AG04449 (cell line): ENCODE measurements at places on chromosomes 13 and 19.

GRCh38 chr19:41868120-41868988, 8.3 kb downstream of the RPS19 start:
- no peak for DNase-seq

GRCh38 chr13:39035799-39036198, 2.1 kb downstream of the PROSER1 start:
- DNase-seq: no peak

GRCh38 chr19:7740682-7741054, 6.7 kb downstream of the CD209 start:
- no peak for DNase-seq

DNA sequence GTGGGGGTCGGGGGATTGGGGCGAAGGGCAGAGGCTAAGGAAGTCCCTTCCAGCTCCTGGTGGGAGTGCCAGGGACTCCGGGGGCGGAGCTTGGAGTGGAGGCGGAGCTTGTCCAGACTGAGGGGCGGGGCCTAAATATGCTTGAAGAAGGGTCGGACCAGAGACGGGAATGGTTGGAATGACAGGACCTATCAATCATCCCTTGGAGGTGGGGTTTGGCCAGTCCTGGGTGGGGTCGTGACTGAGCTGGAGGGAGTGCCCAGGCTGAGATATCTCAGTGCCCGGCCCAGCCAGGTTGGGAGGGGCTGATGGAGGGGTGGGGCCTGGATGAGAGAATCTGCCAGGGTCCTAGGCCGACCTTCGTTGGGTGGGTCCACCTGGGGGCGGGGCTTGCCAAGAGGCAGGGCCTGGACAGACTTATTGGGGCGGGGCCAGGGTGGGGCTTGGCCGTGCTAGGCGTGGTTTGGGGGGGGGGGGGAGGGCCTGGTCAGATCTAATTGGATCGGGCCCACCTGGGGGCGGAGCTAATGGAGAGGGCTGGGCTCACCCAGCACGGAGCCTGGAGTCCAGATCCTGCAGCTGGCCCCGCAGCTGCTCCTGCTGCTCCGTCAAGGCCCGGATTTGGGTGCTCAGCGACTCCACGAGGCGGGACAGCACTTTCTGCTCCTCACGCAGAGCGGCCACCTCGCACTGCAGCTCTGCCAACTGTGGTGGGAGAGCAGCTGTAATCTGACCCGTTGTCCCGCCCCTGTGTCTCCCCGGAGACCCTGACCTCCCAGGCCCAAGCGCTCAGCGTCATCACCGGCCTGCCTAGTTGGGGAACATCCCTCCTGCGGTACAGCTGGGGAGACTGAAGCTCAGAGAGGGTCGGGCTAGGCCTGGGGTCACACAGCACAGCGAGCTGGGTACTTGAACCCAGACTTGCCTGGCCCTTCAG, 2.6 kb upstream of the WIZ start:
- no peak for DNase-seq

GRCh38 chr13:111969551-111970135, 97.3 kb upstream of the SOX1 start:
- no peak for DNase-seq

- DNase-seq: no peak
These were observed 118.8 kb downstream of the NUFIP1 start for GRCh38 chr13:44870456-44870929.

DNA sequence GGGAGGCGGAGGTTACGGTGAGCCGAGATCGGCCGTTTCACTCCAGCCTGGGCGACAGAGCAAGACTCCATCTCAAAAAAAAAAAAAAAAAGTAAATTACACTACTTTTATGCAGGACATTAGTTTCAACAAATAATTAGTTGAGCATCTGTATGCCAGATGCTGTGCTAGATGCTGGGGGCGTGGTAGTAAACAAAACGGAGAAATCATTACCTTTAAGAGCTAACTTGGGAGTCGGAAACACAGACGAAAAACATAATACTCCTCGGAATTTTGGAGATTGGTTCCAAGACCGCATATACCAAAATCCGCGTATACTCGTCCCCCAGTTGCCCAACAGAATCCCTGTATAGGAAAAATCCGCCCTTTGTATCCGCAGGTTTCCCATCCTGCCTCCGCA, 1.3 kb upstream of the DUS3L start:
- DNase-seq: no peak

DNA sequence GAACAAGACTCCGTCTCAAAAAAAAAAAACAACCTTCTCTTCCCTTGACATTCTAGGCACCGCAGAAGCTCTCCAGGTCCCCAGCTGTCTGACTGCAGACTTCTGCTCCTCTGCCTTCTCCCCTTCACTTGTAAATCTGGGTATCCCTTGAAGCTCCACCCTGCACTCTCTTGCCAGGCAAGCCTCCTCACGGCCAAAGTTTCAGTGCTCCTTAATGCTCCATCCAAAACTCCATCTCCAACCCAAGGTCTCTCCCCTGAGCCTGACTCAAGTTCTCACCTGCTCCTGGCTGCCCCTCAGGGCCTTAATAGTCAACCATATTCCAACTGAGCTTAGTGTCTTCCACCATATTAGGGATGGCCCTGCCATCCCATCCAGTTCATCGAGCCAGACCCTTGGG, 1.4 kb upstream of the CLDND2 start:
- no peak for DNase-seq

GRCh38 chr13:86877441-86877840, 793.7 kb upstream of the SLITRK5 start:
- no peak for DNase-seq

DNA sequence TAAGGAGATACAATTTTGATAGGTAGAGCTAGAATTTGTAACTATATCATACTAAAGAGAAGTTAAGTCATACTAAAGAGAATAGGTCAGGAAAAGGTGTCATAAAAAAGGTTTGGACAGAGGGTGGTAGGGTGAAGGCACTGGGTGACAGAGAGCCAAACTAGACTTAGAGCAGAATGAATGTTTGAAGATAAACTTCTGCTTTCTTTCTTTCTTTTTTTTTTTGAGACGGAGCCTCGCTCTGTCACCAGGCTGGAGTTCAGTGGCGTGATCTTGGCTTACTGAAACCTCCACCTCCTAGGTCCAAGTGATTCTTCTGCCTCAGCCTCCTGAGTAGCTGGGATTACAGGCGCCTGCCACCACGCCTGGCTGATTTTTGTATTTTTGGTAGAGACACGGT, 44.1 kb downstream of the TM9SF2 start:
- DNase-seq: no peak

DNA sequence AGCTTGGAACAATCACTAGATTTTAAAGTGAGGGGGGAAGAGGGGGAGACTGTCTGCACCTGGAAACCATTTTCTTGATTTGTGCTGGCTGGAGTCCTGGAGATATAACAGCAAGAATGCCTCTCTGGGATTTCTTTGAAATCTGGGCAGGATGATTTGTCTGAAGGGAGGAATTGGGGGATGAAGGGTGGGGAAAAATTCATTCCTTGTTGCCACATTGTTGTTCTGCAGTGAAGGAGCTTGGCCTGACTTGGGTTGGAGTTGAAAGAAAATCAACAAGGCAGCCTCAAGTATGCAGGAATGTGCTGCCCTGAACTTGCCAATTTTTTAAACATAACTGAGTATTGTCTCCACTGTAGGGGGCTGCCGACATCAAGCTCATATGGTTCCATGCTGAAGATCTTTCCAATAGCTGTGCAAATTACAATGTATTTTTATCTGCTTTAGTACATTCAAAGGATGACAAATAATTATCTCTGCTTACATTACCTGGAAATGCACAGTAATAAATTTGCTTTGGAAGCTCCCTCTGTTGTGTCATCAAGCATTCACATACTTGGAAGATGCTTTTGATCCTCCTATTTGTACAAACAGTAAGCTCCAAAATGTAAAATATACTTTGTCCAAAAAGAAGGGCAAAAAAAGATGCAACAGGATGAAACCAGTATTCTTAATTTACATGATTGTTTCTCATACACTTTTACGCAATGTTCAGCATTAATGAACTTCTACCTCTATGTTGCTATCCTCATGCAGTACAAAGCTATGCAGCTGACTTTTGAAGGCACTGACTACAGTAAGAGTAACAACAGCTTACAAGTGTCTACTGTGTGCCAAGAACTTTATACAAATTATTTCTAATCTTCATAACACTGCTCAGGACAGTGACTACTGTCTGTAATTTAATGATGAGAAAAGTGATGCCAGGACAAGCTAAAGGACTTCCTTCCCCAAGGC, 627.9 kb upstream of the KLF12 start:
- DNase-seq: peak; percentile 59

DNA sequence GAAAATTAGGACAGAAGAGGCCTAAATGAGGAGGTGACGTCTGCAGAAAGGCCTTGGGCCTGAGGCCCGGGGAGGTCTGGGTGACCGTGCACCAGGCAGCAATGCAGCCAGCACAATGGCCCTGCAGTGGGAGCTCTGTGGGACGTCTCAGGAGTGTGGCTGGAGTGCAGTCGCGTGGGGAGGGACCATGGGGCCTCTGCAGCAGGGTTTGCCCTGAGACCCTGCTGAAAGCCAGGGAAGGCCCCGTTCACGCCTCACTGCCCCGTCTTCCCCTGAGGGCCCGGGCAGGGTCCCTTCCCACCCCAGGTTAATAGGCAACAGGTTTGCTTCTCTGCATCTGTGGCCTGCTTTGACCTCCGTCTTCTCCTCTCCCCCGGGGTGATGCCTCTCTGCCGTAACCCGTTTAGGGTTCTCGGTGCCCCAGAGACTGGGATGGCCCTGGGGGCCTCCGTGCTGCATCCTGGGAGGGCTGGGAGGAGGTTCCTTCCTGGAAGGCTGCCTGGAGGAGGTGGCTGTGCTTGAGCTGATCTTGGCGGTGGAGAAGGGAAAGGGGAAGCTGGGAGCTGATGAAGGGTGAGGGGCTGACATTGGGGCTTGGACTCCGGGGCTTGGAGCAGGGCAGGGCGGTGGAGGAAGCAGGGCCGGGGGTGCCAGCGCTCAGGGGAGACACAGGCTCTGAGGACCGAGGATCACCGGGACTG, 9.7 kb downstream of the PALM start:
- no peak for DNase-seq

GRCh38 chr19:43776286-43776685, 4.5 kb downstream of the KCNN4 start:
- DNase-seq: no peak

DNA sequence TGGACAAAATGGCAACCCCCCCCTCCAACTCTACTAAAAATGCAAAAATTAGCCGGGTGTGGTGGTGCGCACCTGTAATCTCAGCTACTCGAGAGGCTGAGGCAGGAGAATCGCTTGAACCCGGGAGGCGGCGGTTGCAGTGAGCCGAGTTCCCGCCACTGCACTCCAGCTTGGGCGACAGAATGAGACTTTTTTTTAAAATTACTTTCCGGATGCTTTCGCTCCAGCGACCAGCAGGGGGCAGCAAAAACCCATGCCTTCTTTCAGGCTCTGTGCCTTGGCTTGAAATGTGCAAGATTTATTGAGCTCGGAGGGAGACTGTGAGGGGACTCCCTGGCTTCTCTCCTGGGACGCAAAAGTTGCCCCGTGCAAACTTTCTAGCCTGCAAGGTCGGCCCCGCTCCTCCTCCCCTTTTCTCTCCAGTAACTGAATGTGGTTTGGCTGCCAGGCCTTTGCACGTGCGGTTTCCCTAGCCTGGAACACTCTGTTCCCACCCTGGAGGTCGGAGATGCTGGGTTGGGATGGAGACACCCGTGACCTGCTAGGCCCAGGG, 61.4 kb upstream of the NFIC start:
- DNase-seq: no peak

DNA sequence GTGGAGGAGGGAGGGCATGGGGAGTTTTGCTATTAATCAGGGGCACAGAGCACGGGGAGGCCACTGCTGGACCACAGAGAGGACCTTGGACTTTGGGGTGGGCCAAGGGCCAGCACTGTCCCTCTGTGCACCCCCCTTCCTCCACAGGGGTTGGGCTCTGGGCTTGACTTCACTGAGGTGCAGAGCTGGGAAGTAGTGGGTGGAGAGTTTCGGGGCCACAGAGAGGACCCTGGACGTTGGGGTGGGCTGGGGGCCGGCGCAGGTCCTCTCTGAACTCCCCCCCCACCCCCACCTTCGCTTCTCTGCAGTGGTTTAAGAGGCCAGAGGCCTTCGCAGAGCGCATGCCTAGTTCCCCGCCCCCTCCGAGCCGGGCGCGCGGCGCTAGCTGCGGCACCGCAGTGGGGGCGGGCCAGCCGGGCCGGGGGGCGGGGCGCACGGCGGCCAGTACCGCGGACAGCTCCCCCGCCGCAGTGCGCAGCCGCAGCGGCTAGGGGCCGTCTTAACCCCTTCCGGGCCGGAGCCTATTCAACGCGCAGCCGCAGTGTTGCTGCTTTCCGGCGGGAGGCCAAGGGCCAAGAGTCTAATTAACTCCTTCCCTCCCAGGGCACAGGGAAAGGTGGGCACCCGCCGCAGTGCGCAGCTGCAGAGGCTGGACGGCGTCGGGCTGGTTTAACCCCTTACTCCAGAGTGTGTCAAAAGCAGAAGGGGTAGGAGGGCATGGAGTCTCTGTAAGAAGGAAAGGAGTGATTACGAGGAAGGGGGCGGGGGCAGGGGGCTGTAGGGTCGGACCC, 3.7 kb downstream of the KCNC3 start:
- no peak for DNase-seq

- DNase-seq: no peak
These were observed 727 bp downstream of the CERS1 start for GRCh38 chr19:18895038-18895823.

DNA sequence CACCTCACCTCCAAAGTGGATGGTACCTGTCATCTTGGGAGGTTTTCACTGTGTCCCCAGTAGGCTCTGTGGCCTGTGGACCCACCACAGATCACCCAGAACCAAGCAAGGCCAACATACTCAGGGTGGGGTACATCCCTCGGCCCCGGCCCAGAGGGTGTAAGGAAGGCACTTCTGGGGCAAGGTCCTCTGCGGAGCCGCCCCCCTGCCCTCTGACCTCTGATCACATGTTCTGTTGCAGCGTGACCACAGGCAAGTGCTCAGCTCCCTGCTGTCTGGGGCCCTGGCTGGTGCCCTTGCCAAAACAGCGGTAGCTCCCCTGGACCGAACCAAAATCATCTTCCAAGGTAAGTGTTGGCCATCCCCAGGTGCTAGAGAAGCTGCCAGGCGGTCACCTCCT, 36.7 kb downstream of the TMEM161A start:
- DNase-seq: no peak

GRCh38 chr13:94224670-94225069, 254.8 kb downstream of the DCT start:
- no peak for DNase-seq

- DNase-seq: no peak
These were observed 9.6 kb upstream of the SUCLA2 start for GRCh38 chr13:48010698-48011097.

DNA sequence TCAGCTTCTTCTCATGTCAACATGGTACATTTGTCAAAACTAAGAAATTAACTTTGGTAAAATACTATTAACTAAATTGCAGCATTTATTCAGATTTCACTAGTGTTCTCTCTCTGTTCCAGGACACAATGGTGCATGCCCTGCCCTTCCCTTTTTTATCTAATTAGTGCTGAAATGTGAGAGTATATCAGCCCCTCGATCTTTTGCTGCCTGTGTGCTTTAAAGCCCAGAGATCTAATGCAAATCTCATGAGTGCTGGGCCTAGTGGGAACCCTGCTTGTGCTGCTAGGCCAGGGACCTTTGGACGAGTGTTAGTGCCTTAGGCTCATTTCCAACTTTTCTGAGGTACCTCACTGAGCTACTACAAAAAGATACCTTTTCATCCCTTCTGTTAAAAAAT, 221.1 kb upstream of the EDNRB start:
- DNase-seq: no peak

GRCh38 chr19:32818536-32818935, 51.0 kb downstream of the SLC7A9 start:
- DNase-seq: no peak

- DNase-seq: no peak
These were observed 4.0 kb downstream of the ZBTB32 start for GRCh38 chr19:35708391-35708790.

- no peak for DNase-seq
These were observed 35.1 kb downstream of the LCP1 start for GRCh38 chr13:46146898-46147297.

GRCh38 chr13:45162194-45162593, 38.7 kb downstream of the KCTD4 start:
- no peak for DNase-seq
